Mammary microvascular endothelial cell (primary cell): ENCODE measurements at places on chromosomes 4 and X. TPM values are rescaled to one million over a fixed set of nuclear protein-coding genes. Genes with fewer than 3 reads are reported as not detected.

Gene HSFX4
- total RNA-seq = not detected in 2 replicates

Gene MAGEA2B
- not detected in 2 replicates for total RNA-seq

Gene HGFAC
- total RNA-seq = not detected in 2 replicates

Gene POU3F4
- not detected in 2 replicates for total RNA-seq

Gene SPACA5
- total RNA-seq = 0.80 TPM in 1 of 2 replicates, not detected in the other

Gene TACC3
- total RNA-seq = 57.1 and 78.8 TPM in 2 replicates

Gene TREX2
- total RNA-seq = 2.2 TPM in 1 of 2 replicates, not detected in the other

Gene NXF2
- not detected in 2 replicates for total RNA-seq

Gene SOD3
- total RNA-seq = 0.07 TPM in 1 of 2 replicates, not detected in the other

Gene CFAP99
- not detected in 2 replicates for total RNA-seq

Gene NHS
- total RNA-seq = under 0.01 and 0.07 TPM in 2 replicates

Gene SRPX
- total RNA-seq = 164 and 174 TPM in 2 replicates

Gene WDR44
- 14.9 and 17.4 TPM in 2 replicates for total RNA-seq

Gene RNF175
- total RNA-seq = not detected in 2 replicates

Gene DUX4
- not detected in 2 replicates for total RNA-seq

Gene PNMA3
- not detected in 2 replicates for total RNA-seq

Gene XAGE2
- not detected in 2 replicates for total RNA-seq

Gene VEGFC
- total RNA-seq = 28.6 and 37.3 TPM in 2 replicates

Gene MGARP
- 0.69 and 0.93 TPM in 2 replicates for total RNA-seq

Gene TBC1D1
- total RNA-seq = 250 and 260 TPM in 2 replicates

Gene PF4V1
- total RNA-seq = not detected in 2 replicates

Gene QRFPR
- 1.6 and 1.7 TPM in 2 replicates for total RNA-seq

Gene CHRDL1
- not detected in 2 replicates for total RNA-seq

Gene BMP3
- total RNA-seq = not detected in 2 replicates

Gene FAM133A
- total RNA-seq = not detected in 2 replicates

Gene USP17L28
- not detected in 2 replicates for total RNA-seq

Gene RBM3
- total RNA-seq = 328 and 351 TPM in 2 replicates

Gene F8A3
- total RNA-seq = 5.9 and 6.1 TPM in 2 replicates

Gene CENPVL3
- not detected in 2 replicates for total RNA-seq

Gene MSANTD1
- 0.10 and 0.13 TPM in 2 replicates for total RNA-seq

Gene NDST4
- total RNA-seq = not detected in 2 replicates

Gene DCAF4L1
- total RNA-seq = under 0.01 and 0.30 TPM in 2 replicates

Gene SLC26A1
- 0.33 TPM in 1 of 2 replicates, not detected in the other for total RNA-seq

Gene RPL9
- total RNA-seq = 3,479 and 3,737 TPM in 2 replicates

Gene GRSF1
- total RNA-seq = 66.6 and 69.0 TPM in 2 replicates

Gene DGKQ
- total RNA-seq = 12.4 and 16.3 TPM in 2 replicates

Gene CYBB
- total RNA-seq = not detected in 2 replicates

Gene NUP62CL
- total RNA-seq = not detected in 2 replicates

Gene TLR10
- total RNA-seq = not detected in 2 replicates

Gene DNAAF6
- total RNA-seq = not detected in 2 replicates

Gene CSAG2
- total RNA-seq = not detected in 2 replicates

Gene TMEM150C
- 4.7 and 8.2 TPM in 2 replicates for total RNA-seq

Gene STPG2
- 0.84 TPM in 1 of 2 replicates, not detected in the other for total RNA-seq

Gene PCDH11X
- total RNA-seq = not detected in 2 replicates

Gene TCEAL7
- total RNA-seq = 1.2 and 5.3 TPM in 2 replicates
